ENCODE measurements at places on chromosomes 2 and 18.
A peak's percentile ranks its signal among the peaks of the same experiment; 100 is the strongest.

DNA sequence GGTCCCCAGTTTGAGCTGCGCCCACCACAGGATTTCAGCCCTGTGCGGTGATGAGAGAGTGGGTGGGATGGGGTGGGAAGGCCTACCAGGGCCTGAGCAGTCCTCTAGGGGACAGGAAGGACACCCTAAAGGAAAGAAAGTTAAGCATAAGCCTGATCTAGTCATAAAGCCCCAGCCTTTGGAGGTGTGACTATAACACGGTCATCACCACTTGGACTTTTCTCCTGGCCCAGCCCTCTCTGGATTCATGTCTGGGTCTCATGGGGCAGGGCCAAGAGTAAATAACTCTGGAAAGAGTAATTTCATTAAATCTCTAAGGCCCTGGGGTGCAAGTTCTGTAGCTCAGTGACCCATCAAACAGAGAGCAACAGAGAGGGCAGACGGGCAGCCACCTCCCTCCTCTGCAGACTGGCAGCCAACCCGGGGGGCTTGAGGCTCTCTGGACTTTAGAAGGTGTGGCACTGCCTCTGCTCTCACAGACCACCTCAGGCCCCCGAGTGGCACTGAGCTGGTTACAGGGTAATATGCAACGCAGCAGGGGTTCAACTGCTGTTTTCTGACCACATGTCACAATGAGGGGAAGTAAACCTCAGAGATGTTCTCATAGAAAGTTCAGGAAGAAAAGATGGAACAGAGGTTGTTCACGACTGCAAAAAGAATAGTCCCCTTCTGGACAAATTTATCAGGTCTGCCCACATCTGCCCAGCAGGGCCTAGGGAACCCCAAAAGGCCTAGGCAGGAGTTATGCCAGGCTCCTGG, 41.5 kb downstream of the TGFA start:
- DNase-seq, result no peak

DNA sequence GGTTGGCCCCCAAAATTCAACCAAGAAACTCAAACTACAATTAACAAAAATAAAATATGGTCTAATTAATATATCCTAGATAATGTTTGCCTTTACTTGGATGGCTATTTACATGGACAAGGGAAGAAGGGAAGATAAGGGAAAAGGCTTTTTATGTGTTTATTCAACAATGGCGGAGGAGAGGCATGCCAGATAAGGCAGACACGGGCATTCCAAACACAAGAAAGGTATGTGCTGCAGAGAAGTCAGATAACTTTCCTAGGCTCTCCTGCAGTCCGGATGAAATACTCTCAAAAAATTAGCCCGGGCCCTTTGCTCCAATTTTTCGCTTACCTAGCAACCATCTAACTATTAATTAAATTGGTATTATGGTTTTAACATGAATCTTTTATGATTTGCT, 5.1 kb upstream of the TTR start:
- DNase-seq, result no peak

DNA sequence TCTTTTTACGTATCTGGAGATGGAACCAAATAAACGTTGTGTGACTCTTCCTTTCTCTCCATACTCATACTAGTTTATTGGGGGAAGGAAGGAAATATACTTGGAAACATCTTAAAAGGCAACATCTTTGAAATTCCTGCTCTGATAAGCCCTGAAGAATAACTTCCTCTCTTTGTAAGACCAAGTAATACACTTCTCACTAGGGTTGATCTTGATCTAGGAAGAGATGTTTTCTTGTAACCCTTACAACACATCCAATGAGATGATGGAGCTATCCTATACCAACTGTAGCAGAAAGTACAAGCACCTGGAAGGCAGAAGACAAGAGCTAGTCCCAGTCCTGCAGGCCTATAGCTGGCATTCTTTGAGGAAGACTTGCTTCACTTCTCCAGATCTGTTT, 2.0 kb downstream of the ANKRD44 start:
- peak; percentile 16 for DNase-seq

DNA sequence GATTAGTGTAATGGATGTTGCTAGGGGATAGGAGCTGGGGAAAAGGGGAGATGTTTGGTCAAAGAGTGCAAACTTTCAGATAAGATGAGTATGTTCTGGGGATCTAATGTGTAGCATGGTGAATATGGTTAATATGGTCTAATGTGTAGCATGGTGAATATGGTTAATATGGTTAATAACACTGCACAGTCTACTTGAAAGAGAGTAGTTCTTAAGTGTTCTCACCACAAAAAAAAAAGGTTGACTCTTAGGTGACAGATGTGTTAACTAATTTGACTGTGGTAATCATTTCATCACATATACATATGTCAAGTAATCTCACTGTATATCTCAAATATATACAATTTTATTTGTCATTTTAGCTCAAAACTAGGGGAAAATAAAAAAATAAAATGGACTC, 121.3 kb upstream of the CD226 start:
- no peak for DNase-seq

DNA sequence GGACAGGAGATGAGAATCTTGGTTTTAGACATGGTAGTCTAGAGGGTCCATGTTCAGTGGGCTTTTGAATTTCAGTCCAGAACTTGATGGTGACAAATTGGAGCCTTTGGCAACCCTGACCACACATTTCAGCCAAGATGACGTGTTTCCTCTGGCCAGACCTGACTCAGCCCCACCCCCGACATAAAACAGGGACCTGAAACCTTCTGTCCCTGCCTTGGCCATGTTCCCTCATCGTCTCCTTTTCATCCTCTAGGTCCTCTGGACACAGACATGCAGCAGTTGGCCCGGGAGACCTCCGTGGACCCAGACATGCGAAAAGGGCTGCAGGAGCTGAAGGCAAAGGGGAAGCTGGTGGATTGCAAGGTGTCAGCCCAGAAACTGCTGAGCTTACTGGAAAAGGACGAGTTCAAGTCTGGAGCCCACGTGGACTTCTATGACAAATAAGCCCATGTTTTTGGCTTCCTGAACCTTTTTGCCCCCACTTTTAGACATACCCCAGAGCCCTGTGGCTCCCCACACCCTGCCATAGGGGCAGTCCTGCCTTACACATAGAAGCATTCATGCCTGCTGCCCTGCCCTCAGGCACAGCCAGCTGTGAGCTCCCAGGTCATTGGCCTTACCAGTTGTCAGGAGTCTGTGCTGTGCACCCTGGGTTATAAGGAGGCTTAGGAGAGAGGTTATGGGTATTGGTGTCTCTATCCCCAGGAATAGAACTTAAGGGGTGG, 4.0 kb downstream of the SPR start:
- DNase-seq, result no peak

- no peak for DNase-seq
Measured at GRCh38 chr2:144067506-144067905, 452.4 kb downstream of the ZEB2 start.

DNA sequence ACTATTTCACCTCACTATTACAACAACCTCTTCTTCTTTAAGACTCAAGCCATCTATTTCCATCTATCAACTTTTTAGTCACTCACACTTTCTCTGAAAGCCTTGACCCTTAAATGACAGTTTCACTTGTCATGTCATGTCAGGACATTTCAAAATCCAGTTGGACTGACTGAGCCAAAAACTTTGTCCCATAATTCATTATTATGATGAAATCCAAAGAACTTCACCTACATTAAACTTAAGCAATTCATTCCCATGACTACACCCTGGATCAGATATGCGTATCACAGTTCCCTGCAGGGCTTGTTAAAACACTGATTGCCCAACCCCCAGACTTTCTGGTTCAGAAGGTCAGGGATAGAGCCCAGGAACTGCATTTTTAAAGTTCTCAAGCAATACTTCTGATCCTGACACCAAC, 26.5 kb downstream of the LDAH start:
- DNase-seq, result no peak

- DNase-seq, result no peak
Measured at GRCh38 chr2:171521361-171522051, 768 bp upstream of the CYBRD1 start.

- no peak for DNase-seq
Measured at GRCh38 chr2:5368263-5368662, 323.9 kb upstream of the SOX11 start.

- DNase-seq, result no peak
Measured at GRCh38 chr2:48651158-48651790, 33.6 kb downstream of the GTF2A1L start.

DNA sequence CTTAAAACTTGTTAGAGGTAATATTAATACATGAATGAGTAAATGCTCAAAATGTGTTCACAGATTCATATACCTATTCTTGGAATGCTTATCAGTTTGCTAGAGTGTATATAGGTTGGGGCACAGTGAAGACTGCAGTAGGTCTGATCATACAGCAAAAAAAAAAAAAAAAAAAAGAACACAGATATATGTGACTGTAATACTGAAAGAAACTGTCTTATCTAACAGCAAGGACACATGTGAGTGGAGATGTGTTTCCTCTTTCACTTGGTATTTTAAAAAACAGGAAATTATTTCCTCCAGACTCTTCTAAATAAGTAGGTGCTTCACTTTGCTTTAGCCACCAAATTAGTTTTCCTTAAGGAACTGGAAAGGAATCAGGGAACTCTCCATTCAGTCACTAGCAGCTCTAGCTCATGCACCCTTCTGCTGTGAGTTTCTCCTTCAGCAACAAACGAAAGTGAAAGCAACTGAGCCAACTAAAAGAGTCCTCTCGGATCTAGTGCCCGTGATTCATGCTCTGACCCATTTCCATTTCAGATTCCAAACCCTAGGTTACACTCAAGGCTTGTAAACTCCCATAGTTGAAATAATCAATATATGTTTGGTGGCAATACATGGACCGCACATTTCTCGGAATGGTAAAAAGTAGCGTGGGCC, 98.5 kb downstream of the DSEL start:
- peak; percentile 63 for DNase-seq

DNA sequence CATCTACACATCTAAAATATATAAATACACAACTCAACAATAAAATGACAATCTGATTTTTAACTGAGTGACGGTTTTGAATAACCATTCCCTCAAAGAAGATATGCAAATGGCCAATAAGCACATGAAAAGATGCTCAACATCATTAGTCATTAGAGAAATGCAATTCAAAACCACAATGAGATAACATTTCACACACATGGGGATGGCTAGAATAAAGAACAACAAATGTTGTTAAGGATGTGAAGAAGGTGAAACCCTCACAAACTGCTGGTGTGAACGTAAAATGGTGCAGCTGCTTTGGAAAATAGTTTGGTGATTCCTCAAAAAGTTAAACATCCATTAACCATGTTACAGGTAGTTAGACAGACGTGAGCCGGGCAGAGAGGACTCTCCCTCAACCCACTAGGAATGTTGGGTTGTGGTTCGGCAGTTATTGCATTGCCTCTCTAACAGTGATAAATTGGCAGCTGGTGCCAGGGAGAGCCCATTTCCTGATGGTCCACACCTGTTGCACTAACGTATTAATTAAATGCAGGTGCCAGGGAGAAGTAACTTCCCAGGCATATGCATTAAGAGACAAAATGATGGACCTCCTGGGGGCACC, 22.3 kb upstream of the DUSP2 start:
- no peak for DNase-seq

GRCh38 chr2:156803243-156803642, 367.1 kb downstream of the GPD2 start:
- no peak for DNase-seq

GRCh38 chr2:96225016-96225533, 16.4 kb upstream of the STARD7 start:
- DNase-seq, result no peak

DNA sequence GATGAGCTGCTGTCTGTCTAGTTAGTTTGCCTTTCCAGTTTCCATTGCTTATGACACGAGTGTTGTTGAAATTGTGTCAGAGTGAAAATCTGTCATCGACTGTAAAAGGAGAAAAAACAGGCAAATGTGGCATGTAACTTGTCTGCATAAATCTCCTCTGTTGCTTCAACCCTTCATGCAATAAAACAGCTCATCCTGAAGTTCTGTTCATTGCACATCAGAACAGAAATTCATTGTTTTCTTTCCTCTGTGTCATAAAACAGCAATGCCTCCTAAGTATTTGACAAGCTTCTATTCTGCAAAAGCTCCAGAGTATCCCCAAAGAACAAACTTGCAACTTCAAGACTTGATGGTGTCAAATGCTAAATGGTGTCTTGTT, 432.1 kb downstream of the MEIS1 start:
- DNase-seq, result no peak

DNA sequence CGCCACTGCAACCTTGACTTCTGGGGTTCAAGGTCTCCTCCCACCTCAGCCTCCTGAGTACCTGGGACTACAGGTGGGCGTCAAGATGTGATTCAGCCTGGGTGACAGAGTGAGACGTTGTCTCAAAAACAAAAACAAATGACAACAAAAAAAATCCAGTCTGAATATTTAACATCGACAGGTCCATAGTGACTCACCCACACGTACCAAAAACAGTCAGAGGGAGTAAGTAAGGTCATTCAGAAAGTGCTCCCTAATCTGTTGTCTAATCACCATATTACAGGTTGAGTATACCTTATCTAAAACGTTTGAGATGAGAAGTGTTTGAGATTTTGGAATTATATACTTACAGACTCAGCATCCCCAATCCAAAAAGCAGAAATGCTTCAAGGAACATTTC, 24.4 kb downstream of the SAP130 start:
- DNase-seq, result no peak

- DNase-seq, result peak; percentile 98
Measured at GRCh38 chr2:8312861-8313830, 368.7 kb upstream of the ID2 start.

- no peak for DNase-seq
Measured at GRCh38 chr18:35653392-35654135, 72.0 kb downstream of the GALNT1 start.

GRCh38 chr2:16287281-16287680, 346.9 kb downstream of the MYCN start:
- no peak for DNase-seq

DNA sequence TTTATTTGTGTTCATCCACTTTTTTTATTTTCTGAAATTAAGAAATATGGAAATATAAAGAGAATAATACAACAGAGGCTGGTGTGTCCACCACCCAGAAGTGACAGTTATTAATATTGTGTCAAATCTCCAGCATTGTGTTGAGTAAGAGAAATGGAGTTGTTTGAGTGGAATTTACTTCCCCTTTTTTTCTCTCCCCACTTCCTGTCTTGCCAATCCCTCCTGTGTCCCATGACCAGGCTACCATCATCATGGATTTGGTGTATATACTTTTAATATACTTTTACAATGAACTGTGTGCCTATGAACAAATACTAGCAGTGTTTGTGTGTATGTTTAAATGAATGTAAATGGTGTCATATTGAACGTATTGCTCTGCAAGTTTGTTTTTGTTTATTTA, 276.9 kb upstream of the SKOR2 start:
- no peak for DNase-seq

DNA sequence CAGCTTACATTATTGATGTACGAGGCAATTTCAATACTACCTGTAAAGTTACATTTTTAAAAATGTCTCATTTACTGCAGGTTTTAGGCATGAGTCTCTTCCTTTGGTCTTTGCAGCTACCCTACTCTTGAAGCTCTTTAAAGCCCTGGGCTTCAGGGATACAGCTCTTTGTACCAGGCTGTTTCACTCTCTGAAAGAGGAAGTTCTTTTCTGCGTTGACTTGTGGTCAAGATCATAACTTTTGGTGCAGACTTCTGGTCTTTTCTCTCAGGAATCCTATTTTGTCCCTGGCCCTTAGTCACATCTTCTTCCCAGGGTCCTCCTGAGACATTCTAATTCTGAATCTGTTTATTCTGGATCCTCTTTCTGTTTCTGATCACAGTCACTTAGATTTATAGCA, 16.6 kb upstream of the HRH4 start:
- no peak for DNase-seq

- DNase-seq, result no peak
Measured at GRCh38 chr2:21099281-21099907, 24.4 kb upstream of the TDRD15 start.

GRCh38 chr2:119679846-119680245, 845 bp downstream of the TMEM177 start:
- DNase-seq, result no peak

- DNase-seq, result no peak
Measured at GRCh38 chr2:110717734-110718133, 14.6 kb upstream of the ACOXL start.
